ENCODE measurements at places on chromosomes 6 and 20.

- DNase-seq: no peak
These were observed 297.2 kb downstream of the CDH26 start for GRCh38 chr20:60255415-60255814.

DNA sequence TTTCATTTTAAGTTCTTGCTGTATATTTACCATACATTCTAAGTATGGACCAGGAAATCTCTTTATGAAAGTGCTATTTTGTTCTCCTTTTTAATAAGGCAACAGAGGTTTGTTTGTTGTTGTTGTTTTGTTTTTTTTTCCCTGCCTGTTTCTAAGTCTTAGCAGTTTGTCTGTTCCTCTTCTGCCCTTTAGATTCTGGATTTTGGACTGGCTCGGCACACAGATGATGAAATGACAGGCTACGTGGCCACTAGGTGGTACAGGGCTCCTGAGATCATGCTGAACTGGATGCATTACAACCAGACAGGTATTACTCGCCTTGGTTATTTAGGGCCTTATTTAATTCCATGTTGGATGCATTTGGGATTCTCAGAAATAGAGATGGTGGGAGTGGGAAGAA lies 48.0 kb downstream of the MAPK14 start:
- DNase-seq: no peak

- DNase-seq: no peak
These were observed 231.2 kb upstream of the ZFP64 start for GRCh38 chr20:52422574-52423336.

DNA sequence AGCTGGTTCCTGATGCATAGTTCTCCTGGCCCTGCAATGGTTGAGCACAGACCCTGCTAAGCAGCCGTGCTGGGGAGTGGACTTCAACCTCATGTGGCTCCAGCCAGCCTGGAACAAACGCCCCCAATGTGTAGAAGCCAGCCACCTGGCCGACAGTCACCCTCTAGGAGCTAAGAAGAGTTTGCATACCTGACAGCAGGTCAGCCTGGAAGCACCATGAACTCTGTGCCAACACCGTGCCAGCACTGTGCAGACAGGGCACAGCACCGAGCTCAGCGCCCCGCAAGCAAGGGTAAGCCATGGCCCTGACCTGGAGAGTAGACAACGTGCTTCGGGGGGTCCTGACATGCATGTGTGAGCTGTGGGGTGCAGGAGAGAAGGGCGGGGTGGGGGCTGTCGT lies 356.3 kb downstream of the ZFAND3 start:
- DNase-seq: no peak

DNA sequence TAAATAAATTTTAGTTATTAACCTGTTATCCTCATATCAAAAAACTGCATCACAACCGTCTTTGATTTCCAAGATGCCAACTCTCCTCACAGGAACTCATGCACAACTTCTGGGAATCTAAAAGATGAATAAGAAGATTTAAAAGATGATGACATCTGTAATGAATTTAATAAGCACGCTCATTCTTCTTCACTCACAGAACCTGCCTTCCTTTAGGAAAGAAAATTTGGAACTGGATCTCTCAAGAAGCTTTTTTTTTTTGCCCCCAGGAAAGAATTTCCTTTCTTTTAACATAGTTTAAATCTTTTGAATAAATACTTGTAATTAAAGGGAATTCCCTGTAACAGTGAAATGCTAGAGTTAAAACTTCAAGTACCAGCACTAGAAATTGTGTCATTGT lies 161.5 kb downstream of the HIVEP2 start:
- no peak for DNase-seq

DNA sequence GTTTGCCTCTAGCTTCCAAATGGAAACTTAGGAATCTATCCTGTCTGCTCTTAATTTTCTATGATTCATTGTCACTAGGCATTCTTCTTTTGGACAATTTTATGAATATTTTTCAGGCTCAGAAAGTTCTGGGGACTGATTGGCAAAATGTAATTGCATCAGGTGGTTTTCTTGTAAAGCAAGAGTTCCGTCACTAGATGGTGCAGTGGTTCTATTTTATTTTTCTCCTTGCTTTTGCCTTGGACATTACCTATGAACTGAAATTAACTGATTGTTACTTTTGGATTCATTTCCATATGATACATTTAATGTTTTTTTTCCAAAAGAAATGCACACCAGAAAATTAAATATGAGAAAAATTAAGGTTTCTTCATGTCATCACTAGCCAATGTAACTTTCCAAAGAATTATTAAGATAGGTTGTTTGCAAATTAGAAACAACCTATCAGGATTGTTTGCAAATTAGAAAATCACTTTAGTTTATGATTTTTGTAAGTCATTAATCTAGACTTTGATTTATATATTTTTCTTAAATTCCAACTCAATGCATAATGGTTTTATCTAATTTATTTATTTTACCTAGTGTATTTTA lies 48.0 kb downstream of the TMEM170B start:
- no peak for DNase-seq

GRCh38 chr6:98295515-98296175 lies 538.7 kb upstream of the POU3F2 start:
- no peak for DNase-seq

DNA sequence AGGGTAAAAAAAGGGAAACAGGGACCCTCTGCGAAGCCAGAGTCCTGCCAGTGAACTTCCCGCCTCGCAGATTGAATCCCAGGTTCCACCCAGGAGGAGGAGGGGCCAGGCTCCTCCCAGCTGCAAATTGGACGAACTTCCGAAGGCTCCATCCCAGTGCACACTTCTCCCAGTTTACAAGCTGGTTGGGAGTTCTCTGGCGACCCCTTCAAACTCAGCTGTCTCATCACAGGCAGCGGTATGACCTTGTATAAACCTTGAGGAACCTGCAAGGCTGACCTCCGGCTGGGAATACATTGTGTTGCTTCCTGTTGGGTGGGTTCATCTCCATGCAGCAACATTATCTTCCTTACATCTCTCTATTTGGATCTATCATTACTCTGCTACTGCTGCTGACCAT lies 962.7 kb downstream of the GRIK2 start:
- no peak for DNase-seq

DNA sequence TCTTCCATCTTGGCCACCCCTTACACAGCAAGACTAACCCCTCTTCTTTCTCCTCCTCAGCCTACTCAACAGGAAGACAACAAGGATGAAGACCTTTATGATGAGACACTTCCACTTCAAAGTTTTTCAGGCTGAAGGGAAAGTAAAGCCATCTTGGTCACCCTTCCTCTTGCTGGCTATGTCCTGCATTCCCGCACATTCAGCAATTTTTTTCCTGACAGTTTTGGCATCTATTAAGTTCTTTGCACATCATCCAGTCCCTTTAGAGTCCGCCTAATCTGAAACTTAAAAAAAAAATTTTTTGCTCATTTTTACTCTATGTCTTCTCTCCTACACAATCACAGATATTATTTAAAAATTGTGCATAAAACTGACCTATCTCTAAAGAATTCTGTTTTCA lies 493.4 kb downstream of the LMBRD1 start:
- DNase-seq: no peak

- no peak for DNase-seq
These were observed 324 bp upstream of the LAMP5 start for GRCh38 chr20:9514072-9514460.
